Pancreas (tissue), 10 donors: ENCODE measurements at places on chromosomes 7 and 10.
A peak's percentile ranks its signal among the peaks of the same experiment; 100 is the strongest.

DNA sequence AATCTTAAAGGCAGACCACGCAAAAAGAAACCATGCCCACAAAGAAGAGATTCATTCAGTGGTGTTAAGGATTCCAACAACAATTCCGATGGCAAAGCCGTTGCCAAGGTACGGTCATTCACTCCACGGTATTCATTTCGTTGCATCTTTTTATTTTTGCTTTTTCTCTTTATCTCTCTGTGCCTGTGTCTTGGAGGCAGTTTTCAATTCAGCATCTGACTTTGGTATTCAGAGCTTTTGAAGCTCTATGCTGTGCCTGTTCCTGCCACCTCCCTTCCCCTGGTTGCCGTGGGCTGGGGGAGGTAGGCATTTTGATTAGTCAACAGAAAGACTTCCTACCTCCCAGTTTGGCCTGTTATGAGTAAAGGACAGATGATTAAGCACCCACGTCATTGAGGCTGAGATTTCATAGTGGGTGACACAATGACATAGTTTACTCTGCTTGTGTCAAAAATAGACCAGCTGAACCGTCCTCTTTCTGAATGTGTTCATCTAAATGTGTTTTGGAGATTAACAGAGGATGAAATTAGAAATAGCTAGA, 149.5 kb downstream of the ARID5B start:
- H3K27me3 ChIP-seq: no peaks in the 10 kb centered on the region
- DNase-seq: no peak
- peaks cover 6% of the 10 kb centered on the region for H3K36me3 ChIP-seq
- no peak overlapping the region for H3K27ac ChIP-seq

DNA sequence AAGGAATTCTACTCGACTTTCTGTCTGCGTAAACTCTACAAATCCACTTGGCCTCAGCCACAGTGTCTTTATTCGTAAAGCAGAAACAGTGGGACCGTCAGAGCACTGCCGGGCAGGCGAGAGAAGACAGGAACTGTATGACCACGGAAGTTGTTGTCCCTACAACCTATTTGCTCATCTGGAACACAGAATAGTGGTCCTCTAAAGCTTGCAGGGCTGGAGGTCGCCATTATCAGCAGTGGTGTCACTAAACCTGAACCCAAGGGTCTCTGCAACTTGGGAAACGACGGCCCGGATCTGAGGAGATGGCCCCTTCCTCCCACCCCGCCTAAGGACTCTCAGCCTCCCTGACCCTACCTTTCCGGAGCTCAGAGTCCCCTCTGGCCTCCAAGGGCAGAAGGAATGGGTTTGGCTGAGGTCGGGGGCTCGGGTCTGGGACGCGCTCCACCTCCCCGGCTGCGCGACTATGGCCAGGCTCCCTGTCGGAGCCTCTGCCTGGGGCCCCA, 442 bp downstream of the STYXL1 start:
- H3K4me1 ChIP-seq: peaks cover 9% of the 10 kb centered on the region
- H3K27me3 ChIP-seq: no peaks in the 10 kb centered on the region
- DNase-seq: no peak
- peak overlapping the region; percentile 97 for H3K4me3 ChIP-seq
- peak overlapping the region; percentile 94 for H3K27ac ChIP-seq
- H3K36me3 ChIP-seq: no peaks in the 10 kb centered on the region

GRCh38 chr10:67221939-67222494, 296.2 kb downstream of the LRRTM3 start:
- H3K36me3 ChIP-seq: no peaks in the 10 kb centered on the region
- no peak overlapping the region for H3K27ac ChIP-seq
- no peak overlapping the region for H3K4me3 ChIP-seq

GRCh38 chr7:156657681-156658080, 17.1 kb downstream of the RNF32 start:
- no peaks in the 10 kb centered on the region for H3K4me1 ChIP-seq
- H3K27me3 ChIP-seq: no peaks in the 10 kb centered on the region
- no peaks in the 10 kb centered on the region for H3K36me3 ChIP-seq
- H3K27ac ChIP-seq: no peak overlapping the region
- no peak for DNase-seq
- H3K4me3 ChIP-seq: no peak overlapping the region

GRCh38 chr10:98921316-98921715, 314.3 kb downstream of the HPSE2 start:
- no peaks in the 10 kb centered on the region for H3K27me3 ChIP-seq
- DNase-seq: no peak
- no peaks in the 10 kb centered on the region for H3K4me1 ChIP-seq
- no peak overlapping the region for H3K4me3 ChIP-seq
- no peaks in the 10 kb centered on the region for H3K36me3 ChIP-seq

DNA sequence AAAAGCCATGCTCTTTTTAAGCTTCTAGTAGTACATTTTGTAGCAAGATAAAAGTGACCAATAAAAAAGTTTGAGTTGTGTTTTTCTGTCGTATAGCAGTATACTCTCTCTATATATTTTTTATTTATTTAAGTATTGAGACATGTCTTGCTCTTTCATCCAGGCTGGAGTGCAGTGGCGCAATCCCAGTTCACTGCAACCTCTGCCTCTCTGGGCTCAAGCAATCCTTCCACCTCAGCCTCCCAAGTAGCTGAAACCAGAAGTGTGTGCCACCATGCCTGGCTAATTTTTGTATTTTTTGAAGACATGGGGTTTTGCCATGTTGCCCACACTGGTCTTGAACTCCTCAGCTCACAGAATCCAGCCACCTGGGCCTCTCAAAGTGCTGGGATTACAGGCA, 2.8 kb downstream of the SUGCT start:
- H3K27me3 ChIP-seq: no peaks in the 10 kb centered on the region
- no peak for DNase-seq
- no peak overlapping the region for H3K27ac ChIP-seq
- H3K4me1 ChIP-seq: peaks cover 6% of the 10 kb centered on the region
- no peaks in the 10 kb centered on the region for H3K36me3 ChIP-seq

DNA sequence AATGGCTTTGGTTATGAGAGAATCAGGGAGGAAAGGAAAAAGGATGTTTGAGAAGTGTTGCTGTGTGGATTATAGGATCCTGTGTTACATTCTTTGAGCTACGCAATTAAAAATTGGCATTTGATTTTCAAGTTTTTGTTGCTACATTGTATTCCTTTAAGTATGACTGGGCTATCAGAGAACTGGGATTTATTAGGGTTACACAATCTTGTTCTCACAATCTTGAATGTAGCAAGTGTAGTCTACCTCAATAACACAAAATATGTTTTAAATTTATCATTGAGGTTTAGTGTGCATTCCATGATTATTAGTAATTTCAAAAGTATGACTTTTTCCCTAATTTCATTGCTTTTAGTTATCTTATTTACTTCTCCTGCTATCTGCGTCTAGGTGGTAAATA, 113.9 kb downstream of the CACNB2 start:
- no peak overlapping the region for H3K4me3 ChIP-seq
- DNase-seq: no peak
- no peak overlapping the region for H3K27ac ChIP-seq
- H3K36me3 ChIP-seq: no peaks in the 10 kb centered on the region
- H3K27me3 ChIP-seq: no peaks in the 10 kb centered on the region
- H3K4me1 ChIP-seq: no peaks in the 10 kb centered on the region

DNA sequence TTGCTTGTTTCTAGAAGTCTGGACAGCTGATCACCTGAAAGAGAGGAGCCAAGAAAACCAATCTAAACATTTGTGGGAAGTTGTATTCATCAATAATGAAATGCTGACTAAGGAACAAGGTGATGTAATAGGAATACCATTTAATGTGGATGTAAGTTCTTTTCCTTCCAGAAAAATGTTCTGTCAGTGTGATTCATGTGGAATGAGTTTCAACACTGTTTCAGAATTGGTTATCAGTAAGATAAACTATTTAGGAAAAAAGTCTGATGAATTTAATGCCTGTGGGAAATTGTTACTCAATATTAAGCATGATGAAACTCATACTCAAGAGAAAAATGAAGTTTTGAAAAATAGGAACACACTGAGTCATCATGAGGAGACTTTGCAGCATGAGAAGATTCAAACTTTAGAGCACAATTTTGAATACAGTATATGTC, 39.8 kb upstream of the ZNF37A start:
- DNase-seq: no peak
- peaks cover 14% of the 10 kb centered on the region for H3K36me3 ChIP-seq
- no peaks in the 10 kb centered on the region for H3K4me1 ChIP-seq
- no peak overlapping the region for H3K27ac ChIP-seq
- H3K4me3 ChIP-seq: no peak overlapping the region
- H3K27me3 ChIP-seq: no peaks in the 10 kb centered on the region

DNA sequence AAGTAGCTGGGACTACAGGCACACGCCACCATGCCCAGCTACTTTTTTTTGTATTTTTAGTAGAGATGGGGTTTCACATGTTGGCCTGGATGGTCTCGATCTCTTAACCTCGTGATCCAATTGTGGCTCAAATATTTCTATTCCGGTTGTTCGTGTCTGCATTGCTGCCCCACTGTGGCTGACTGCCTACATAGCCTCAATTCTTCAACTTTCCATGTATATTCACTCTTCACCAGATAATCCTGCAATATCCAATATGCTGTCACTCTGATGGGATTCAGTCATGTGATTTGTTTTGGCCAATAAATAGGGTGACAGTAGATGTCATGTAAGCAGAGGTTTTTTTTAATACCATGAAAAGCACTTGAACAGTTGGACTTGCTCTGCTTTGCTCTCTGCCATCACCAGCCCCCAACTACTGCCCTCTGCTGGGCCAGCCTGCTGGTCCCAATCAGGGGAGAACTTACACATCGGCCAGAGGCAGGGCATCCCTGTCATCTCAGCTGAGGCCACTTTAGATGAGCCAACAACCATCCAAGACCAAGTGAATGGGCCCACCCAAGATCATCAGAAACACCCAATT, 56.7 kb downstream of the NSUN6 start:
- no peak overlapping the region for H3K27ac ChIP-seq
- H3K27me3 ChIP-seq: no peaks in the 10 kb centered on the region
- no peaks in the 10 kb centered on the region for H3K4me1 ChIP-seq
- no peak for DNase-seq
- H3K4me3 ChIP-seq: no peak overlapping the region

DNA sequence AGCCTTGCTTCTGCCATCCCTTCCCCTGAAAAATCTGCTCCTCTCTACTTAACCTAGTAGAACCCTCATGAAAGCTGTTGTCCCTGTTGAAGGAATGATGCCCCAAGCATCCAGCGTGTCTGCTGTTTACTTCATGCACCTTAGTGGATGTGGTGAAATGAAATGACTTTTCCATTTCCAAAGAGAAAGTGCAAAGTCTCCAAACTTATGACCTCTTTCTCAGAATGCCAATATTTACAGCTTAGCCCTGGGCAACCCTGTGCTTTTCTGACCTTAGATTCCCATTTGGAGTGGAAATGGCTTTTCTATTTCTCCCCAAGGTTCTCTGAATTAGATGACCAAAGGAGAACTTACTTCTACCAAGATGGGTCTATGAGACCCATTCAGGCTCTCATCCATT, 256.9 kb downstream of the KCNMA1 start:
- H3K4me3 ChIP-seq: no peak overlapping the region
- no peak for DNase-seq
- H3K36me3 ChIP-seq: no peaks in the 10 kb centered on the region
- no peak overlapping the region for H3K27ac ChIP-seq
- no peaks in the 10 kb centered on the region for H3K27me3 ChIP-seq

GRCh38 chr10:21801609-21802008, 201.9 kb downstream of the DNAJC1 start:
- DNase-seq: no peak
- no peaks in the 10 kb centered on the region for H3K4me1 ChIP-seq
- H3K4me3 ChIP-seq: no peak overlapping the region
- no peak overlapping the region for H3K27ac ChIP-seq

DNA sequence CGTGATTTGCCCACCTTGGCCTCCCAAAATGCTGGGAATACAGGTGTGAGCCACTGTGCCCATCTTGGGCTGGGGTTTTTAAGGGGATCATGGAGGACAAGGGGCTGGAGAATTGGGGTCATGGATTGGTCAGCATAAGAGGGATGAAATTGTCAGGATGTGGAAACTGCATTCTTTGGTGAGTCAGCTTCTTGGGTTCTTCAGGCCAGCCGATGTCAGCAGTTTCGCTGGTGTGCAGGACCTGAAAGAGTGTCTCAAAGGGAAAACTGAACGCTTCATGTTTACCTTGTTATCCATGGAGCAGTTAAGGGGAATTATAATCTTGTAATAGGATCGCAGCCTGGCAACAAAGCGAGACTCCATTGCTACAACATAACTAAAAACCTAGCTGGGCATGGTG, 13.0 kb downstream of the GALNT17 start:
- no peaks in the 10 kb centered on the region for H3K4me1 ChIP-seq
- no peak overlapping the region for H3K4me3 ChIP-seq
- H3K27me3 ChIP-seq: no peaks in the 10 kb centered on the region
- DNase-seq: no peak
- H3K27ac ChIP-seq: no peak overlapping the region

GRCh38 chr10:129662426-129662825, 195.4 kb downstream of the MGMT start:
- H3K36me3 ChIP-seq: no peaks in the 10 kb centered on the region
- no peak overlapping the region for H3K4me3 ChIP-seq
- H3K27me3 ChIP-seq: no peaks in the 10 kb centered on the region
- H3K4me1 ChIP-seq: no peaks in the 10 kb centered on the region
- no peak overlapping the region for H3K27ac ChIP-seq

- no peaks in the 10 kb centered on the region for H3K27me3 ChIP-seq
- H3K4me1 ChIP-seq: no peaks in the 10 kb centered on the region
- no peaks in the 10 kb centered on the region for H3K36me3 ChIP-seq
- H3K4me3 ChIP-seq: no peak overlapping the region
- no peak for DNase-seq
- H3K27ac ChIP-seq: no peak overlapping the region
Observed at GRCh38 chr10:86374664-86375063, 8.1 kb upstream of the GRID1 start.

- no peaks in the 10 kb centered on the region for H3K27me3 ChIP-seq
- H3K4me1 ChIP-seq: no peaks in the 10 kb centered on the region
- no peaks in the 10 kb centered on the region for H3K36me3 ChIP-seq
- no peak for DNase-seq
- no peak overlapping the region for H3K27ac ChIP-seq
Observed at GRCh38 chr7:68529221-68529620, 1069.1 kb upstream of the AUTS2 start.

DNA sequence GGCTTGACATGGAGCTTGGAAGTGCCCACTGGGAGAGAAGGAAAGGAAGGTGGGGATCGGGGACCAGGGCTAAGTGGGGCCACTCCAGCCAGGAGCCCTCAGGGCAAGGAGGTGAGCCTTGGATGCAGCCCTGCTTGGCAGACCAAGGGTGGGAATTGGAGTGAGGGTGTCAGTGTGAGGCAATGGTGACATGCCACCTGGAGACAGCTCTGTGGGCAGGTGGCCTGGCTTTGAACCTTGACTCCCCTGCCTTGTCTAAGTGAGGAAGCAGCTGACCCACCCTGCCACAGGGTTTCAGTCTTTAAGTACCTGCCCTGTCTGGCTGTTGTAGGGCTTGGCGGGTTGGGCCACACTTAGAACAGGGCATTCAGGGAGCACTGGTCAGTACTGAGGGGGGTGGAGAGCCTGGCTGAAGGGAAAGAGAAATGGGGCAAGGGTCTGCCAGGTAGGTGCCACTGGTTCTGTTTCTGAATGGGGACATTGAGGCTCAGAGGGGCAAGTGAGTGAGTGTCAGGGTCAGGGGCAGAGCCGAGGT, 4.8 kb downstream of the RAMP3 start:
- no peaks in the 10 kb centered on the region for H3K36me3 ChIP-seq
- H3K27me3 ChIP-seq: no peaks in the 10 kb centered on the region
- no peak overlapping the region for H3K4me3 ChIP-seq
- H3K4me1 ChIP-seq: no peaks in the 10 kb centered on the region
- no peak overlapping the region for H3K27ac ChIP-seq
